ENCODE measurements at places on chromosomes 11 and 22.

- no peak for DNase-seq
Observed at GRCh38 chr11:125939081-125939521, 6.7 kb upstream of the VSIG10L2 start.

GRCh38 chr11:101323997-101324396 lies 194.4 kb upstream of the PGR start:
- DNase-seq: no peak

DNA sequence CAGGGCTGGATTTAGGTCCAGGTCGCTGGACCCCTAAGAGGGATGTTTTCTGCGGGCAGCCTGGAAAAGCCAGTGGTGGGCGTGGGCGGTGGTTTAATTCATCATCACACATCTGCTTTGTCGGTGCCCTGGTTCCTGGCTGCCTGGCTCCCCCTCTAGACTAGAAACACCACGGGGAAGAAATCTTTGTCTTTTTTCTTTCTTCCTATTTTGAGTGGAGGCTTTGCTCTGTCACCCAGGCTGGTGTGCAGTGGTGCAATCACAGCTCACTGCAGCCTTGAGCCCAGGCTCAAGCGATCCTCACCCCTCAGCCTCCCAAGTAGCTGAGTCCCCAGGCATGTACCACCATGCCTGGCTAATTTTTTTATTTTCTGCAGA lies 86.6 kb upstream of the LINC01488 start:
- DNase-seq: no peak

DNA sequence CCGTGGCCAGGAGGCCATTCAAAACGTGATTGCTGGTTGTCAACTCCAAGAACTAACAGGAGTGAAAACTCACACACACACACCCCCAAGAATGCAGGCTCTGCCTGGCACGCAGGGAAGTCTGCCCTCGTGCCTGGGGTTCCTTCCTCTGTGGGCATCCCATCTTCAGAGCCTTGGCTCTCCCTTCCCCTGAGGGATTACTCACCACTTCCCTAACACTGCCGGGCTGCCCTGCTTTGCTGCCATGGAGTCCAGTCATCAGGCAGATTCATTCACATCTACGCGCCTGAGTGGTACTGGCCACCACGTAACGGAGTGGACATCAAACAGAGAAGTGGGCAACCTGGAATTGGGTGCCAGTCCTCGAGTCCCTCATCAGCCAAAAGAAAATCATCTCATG lies 120.7 kb upstream of the TMEM45B start:
- no peak for DNase-seq

DNA sequence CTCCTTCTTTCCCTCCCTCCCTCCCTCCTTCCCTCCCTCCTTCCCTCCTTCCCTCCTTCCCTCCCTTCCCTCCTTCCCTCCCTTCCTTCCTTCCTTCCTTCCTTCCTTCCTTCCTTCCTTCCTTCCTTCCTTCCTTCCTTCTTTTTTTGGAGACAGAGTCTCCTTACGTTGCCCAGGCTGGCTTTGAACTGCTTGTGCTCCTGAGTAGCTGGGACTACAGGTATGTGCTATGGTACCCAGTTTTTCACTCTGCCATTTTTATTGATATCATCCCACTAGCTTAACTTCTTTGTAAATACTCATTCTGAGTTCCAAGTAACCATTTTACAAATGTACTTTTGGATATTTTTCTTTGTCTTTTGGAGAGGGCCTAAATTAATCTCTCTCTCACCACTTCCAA lies 336.8 kb upstream of the DDI1 start:
- DNase-seq: no peak

GRCh38 chr11:129636926-129637325 lies 178.7 kb upstream of the TMEM45B start:
- DNase-seq: no peak

DNA sequence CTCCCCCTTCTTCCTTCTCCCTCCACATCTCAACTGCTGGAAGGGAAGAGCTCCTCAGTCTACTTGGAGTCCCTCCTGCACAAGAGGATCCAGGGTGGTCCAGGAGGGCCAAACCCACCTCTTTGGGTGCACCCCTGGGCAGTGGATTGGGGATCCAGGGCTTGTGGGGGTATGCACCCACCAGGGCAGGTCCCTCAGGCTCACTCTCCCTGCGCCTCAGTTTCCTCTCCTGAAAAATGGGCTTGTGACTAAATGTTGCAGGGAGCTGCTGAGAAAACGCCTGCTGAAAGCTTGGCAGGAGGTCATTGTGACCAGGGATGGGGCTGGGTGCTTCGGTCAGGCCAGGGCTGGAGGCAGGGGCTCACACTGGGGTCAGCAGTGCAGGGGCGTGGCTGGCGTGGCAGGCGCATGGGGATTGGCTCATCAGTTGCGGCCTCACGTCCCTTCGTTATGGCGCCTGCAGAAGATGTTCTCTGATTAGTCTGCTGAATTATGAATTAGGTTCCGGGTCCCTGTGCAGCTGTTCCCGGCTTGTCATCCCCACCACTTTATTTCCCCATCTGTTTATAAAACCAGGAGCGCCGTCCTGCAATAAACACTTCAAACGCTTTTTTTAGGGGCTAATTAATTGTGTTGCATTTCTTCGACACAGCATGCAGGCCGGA lies 25.7 kb upstream of the CCDC188 start:
- DNase-seq: no peak

DNA sequence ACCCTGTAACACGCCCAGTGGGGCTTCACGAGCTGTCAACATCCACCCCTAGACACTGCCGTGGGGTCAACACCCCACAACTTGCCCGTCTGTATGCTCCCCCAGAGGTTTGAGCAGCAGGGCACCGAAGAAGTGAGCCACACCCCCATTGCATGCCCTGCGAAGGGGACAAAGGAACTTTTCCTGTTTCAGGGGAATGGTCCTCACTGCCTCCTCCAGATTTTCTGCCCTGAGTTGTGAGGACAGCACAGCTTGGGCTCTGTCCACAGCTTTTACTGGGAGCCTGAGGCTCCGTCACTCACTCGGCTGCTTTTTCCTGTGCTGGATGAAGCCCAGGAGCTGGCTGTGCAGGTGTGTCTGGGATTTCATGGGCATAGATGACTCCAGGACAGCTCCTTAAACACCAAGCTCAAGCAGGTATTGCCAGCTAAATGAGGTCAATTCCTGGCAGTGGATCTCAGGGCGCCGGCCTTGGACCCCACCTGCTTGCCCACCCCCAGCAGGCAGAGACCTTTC lies 40.2 kb upstream of the CCDC188 start:
- no peak for DNase-seq

Measured in activated effector memory CD4-positive, alpha-beta T cell treated with Interleukin-2 at 50 U/mL for 16 hours (primary cell).